NCI-H1417 (cell line): ENCODE measurements at places on chromosomes 12 and 14.

DNA sequence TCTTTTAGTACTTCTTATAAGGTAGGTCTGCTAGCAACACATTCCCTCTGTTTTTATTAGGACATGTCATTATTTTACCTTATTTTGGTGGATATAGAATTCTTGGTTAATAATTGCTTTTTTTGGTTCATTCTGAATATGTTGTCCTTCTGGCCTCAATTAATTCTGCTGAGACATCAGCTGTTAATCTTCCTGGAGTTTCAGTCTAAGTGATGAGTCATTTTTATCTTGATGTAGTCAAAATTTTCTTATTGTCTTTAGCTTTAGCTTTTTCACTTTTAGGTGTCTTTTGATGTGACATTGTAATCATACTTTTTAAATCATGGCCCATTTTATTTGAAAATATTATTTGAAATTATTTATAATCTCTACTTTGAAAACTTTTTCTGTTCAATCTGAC lies 104.9 kb upstream of the PMCH start:
- no peak for DNase-seq

- no peak for DNase-seq
Measured at GRCh38 chr12:6322969-6323339, 12.5 kb downstream of the PLEKHG6 start.

GRCh38 chr12:57632073-57632957 lies 686 bp downstream of the B4GALNT1 start:
- DNase-seq, result peak; percentile 16

GRCh38 chr12:15982921-15983320 lies 71.8 kb downstream of the DERA start:
- DNase-seq, result no peak

- DNase-seq, result peak; percentile 72
Measured at GRCh38 chr14:92924247-92924646, 1.3 kb downstream of the CHGA start.

GRCh38 chr12:65640489-65640901 lies 183.8 kb upstream of the HMGA2 start:
- no peak for DNase-seq

DNA sequence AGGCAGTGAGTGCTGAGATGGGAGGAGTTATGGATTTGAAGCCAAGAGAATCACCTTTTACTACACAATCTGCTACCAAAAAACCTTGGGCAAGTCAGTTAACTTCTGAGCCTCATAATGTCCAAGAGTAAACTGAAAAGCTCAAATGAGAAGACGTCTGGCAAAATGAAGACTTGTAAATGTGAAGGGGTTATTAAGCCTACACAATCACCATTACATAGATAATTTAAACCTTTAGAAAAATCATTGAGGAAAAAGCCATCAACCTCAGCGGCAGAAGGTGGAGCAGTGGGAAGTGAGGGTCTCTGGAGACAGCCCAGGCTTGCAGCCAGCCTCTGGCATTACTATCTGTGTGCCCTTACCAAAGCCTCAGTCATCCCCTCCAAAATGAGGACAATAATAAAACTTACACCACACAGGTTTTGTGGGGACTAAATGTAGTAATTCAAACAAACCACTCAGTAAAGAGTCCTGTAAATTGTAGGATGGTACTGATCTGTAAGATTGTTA lies 50.5 kb upstream of the CCDC175 start:
- no peak for DNase-seq

DNA sequence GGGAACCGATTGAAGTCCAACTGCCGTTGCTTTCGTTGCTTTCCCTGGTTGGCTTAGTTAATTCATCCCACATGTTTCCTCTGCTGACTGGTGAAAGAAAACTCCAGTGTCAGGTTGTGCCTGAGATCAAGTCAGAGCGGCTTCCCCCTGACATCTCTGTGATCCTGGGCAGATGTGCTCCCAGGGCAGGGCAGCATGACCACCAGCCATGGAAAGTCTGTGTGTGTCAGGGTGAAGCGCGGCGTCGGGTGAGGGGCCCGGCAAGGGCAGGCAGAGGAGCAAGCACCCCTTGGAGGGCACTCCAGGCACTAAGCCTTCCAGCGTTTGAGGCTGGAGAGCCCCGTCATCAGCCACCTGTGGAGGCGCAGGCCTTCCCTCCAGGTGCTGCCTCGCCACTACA lies 54.5 kb upstream of the IGF1 start:
- no peak for DNase-seq

- DNase-seq, result no peak
Measured at GRCh38 chr12:68239309-68239982, 13.8 kb upstream of the IL26 start.

DNA sequence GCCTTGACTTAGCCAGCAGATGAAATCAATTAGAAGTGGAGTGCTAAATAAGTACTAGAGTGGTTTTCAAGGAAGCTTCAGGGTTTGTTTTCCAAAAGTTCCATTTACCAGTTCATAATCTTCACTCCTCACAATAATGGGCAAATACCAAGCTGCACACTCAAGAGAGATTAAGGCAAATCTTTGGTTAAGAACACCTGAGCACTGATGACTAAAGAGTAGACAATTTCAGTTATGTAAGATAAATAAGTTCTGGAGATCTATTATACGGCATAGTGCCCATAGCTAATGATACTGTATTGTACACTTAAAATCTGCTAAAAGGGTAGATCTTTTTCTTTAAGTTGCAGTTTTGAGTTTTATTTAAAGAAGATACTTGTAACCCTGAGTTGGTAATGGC lies 125.0 kb downstream of the ARMH4 start:
- DNase-seq, result no peak

GRCh38 chr12:127273626-127274025 lies 993.3 kb upstream of the TMEM132C start:
- no peak for DNase-seq

- DNase-seq, result no peak
Measured at GRCh38 chr12:67344979-67345710, 76.0 kb downstream of the CAND1 start.

GRCh38 chr12:127194176-127194575 lies 1072.8 kb upstream of the TMEM132C start:
- DNase-seq, result no peak

- DNase-seq, result no peak
Measured at GRCh38 chr14:95275494-95275893, 44.2 kb downstream of the CLMN start.

DNA sequence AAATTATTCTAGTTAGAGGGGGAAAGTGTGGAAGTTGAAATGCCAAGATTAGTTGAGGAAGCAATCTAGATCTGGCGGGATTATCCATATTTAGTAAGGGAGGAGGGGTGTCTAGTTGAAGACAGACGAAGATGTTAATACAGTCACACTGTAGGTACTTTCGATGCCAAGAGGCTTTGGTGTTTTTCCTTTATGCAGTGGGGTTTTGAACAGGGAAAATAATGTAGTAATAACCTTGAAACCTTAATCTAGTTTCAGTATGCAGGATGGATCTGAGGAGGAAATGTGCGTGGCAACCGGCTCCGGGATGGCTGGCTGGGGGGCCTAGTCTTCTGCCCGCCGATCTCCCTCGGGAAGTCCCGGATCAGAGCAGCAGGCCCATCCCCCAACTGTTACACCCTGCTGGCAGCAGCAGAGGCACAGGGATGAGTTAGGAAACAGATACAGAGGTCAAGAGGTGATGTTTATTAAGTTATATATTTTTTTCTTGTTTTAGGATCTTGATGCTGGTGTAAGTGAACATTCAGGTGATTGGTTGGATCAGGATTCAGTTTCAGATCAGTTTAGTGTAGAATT lies 27.4 kb downstream of the MDM2 start:
- no peak for DNase-seq

GRCh38 chr14:22598896-22599244 lies 770 bp downstream of the ABHD4 start:
- peak; percentile 36 for DNase-seq

- no peak for DNase-seq
Measured at GRCh38 chr12:50195832-50196231, 28.7 kb upstream of the CERS5 start.

GRCh38 chr14:37023875-37024565 lies 148.4 kb downstream of the SLC25A21 start:
- no peak for DNase-seq

DNA sequence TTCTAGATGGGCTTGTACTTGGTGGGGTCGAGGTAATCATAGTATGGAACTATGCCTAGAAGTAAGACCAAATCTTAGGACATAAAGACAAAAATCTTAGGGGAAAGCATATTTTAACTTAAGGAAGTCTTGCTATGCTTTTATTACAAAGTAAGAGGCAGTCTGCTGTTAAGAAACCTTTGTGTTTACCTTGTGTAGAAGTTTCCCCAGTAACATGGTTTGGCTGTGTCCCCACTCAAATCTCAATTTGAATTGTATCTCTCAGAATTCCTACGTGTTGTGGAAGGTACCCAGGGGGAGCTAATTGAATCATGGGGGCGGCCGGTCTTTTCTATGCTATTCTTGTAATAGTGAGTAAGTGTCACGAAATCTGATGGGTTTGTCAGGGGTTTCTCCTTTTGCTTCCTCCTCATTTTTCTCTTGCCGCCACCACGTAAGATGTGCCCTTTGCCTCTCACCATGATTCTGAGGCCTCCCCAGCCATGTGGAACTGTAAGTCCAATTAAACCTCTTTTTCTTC lies 162.5 kb upstream of the ABCD2 start:
- no peak for DNase-seq

GRCh38 chr14:83992857-83993256 lies 1537.1 kb upstream of the FLRT2 start:
- no peak for DNase-seq

DNA sequence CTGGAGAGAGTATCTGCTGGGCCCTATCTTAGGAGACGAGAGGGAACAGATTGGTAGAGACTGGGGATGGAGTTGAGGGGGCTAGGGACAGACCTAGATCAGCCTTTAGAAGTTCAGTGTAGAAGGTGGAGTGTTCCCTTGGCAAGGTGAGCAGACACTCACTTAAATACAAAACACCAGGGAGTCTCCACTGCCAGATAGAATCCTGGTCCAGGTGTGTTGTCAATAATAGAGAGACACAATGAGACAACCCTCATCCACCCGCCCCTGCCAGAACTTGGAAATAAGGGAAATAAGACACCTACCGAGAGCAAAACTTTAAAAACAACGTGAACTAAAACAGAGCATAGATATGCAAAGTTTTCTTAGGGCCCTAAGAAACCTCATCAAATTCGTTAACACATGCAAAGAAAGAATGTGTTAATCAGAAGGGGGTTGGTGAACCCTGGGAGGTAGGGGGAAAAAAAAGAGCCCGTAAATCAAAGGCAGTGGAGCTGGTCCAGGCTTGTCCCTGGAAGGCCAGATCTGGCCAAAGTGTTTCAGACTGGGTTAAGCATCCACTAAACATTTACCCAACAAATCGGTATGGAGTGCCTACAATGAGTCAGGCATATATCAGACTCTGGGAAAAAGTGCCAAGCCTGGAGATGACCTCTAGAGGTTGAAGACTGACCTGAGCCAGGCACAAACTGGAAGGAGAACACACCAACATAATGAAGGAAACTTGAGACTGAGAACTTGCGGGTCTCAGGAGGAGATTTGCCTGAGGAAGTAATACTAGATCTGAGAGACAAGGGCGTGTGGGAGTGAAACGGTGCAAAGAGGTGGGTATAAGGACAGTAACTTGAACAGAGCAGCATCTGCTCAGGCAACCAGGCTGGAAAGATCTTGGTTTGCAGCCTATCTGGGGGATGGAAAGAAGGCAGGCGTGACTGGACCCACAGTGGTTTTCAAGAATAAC lies 37.0 kb upstream of the OTX2 start:
- DNase-seq, result no peak

GRCh38 chr12:54378796-54379397 lies 5.6 kb downstream of the ZNF385A start:
- peak; percentile 48 for DNase-seq

DNA sequence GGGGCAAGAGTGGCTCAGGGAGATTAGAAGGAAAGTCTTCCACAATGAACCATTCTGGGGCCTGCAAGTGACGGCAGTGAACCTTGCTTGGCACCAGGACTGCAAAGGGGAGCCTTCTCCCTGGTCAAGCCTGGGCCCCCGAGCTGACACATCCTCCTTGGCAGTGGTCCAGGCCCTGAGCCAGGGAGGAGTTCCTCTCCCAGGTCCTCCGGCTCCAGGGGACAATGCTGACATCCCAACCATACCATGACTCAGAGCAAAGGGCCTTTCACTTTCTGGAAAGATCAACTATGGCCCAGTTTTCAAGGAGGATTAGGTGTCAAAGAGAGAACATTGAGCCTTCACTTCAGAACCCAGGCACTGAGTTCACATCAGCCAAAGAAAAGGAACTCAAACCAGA lies 756.5 kb upstream of the TBX3 start:
- no peak for DNase-seq
